ENCODE measurements at places on chromosomes 7 and 10.

DNA sequence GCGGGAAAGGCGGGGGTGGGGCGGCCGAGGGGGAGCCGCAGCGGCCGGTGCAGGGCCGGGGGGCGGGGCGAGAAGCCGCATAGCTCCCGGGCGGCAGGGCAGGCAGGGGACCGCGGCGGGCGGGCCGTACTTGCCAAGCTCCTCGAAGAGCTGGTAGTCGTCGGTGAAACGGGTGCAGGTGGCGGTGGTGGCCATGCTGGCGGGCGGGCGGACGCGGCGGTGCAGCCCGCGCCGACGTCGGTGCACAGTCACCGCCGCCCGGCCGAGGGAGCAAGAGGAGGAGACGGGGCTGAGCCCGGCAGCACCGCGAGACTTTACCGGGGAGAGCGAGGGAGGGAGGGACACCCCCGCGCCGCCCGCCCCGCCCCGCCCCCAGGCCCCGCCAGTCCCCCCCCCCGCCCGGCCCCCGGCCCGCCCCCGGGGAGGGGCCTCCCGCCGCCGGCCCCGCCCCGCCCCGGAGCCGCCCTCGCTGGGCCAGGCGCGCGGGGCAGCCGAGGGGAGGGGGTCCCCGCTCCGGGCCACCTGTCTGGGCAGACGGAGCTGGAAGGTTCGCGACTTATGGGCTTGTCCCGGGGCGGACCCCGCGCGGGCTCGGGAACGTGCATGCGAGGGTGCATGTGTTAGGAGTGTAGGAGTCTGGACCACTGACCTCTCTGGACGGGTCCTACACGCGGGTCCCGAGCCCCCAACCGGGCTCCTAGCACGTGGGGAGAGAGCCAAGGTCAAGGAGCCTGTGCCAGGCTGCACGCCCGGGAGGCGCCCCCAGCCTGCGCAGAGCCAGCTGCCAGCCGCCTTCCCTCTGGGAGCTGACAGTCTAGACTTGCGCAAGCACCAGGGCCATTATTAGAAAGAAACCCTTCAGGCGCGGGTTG is at the start of gene CAMK2G:
Gene CAMK2G, minus strand, starts transcription at position 289 of the 872 bp plus-strand sequence. Its CDS starts 94 bp downstream, at position 195.
- peak; percentile 27 for DNase-seq

- no peak for DNase-seq
Measured at GRCh38 chr10:42744134-42744701, 38.4 kb upstream of the BMS1 start.

DNA sequence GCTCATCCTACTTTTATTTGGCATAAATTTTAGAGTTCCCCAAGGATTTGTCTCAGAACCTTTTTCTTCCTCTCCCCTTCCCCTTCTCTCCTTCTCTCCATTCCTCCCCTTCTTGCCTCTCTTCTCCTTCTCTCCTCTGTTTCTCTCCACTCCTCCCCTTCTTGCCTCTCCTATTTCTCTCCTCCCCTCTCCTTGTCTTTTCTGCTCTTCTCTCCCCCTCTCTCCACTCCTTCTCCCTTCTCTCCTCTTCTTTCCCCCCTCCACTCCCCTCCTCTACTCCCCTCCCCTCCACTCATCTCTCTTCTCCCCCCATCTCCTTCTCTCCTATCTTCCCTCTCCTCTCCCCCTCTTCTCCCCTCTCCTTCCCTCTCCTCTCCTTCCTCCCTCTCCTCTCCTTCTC is 142.7 kb downstream of the CCDC71L start:
- no peak for DNase-seq

GRCh38 chr10:119575506-119575905 is 21.3 kb downstream of the TIAL1 start:
- DNase-seq = no peak

DNA sequence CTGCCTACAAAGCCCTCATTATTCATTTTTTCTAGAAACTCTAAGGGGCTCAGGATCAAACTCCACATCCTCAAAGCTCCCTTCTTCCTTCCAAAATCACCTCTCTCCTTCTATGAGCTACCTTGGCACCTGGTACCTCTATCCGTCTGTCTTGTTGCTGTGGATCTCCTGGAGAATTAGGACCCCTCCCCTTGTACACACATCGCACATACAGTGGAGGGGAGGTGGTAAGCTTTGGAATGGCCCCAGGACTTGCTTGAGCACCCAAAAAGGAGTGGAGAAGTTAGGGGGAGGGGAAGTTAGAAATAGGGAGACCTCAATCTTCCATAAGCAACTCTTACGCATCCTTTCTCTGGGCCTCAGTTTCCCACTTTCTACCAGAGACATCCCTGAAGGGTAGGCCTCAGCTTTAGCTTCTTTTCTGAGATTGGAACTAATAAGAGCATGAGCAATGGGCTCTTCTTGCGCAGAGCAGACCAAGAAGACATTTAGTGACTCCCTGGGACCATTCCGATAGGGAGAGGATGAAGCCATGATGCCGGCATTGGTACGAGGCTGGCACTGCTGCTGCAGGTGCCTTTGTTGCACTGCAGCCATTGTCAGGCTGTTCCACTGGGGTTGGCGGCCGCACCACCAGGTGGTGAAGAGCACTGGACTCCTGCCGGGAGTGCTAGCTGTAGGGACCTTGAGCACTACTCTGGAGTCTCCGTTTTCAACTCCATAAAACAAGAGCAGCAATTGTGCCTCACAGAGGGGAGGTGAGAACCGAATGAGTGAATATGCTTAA is 4.5 kb downstream of the CYP26C1 start:
- DNase-seq = no peak

- DNase-seq = no peak
Measured at GRCh38 chr7:20438248-20438647, 107.5 kb downstream of the ITGB8 start.

GRCh38 chr10:48466611-48467240 is 138.1 kb downstream of the ARHGAP22 start:
- no peak for DNase-seq

- no peak for DNase-seq
Measured at GRCh38 chr10:104284846-104285245, 15.9 kb downstream of the GSTO2 start.

- no peak for DNase-seq
Measured at GRCh38 chr7:116711790-116712189, 39.8 kb downstream of the MET start.

GRCh38 chr7:43649755-43650274 is 66.9 kb downstream of the STK17A start:
- DNase-seq = no peak

GRCh38 chr10:33743429-33743857 is 409.0 kb upstream of the NRP1 start:
- DNase-seq = no peak

DNA sequence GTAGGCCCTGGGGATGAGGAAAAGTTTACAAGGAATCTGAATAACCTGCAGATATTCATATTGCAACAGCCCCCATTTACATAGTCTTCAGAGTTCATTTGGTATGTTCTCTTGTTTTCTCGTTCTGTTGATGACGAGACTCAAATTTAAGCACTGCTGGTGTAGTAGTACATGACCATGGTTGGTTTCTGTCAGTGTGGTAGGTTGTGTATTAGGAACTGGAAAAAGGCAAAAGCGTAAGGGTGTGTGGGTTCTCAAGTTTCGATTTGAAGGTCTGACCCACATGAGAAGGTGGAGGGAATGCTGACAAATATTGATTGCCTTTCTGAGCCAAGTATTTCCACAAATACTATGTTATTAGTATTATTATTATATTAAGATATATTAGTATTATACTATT is 151.7 kb downstream of the AUTS2 start:
- no peak for DNase-seq

DNA sequence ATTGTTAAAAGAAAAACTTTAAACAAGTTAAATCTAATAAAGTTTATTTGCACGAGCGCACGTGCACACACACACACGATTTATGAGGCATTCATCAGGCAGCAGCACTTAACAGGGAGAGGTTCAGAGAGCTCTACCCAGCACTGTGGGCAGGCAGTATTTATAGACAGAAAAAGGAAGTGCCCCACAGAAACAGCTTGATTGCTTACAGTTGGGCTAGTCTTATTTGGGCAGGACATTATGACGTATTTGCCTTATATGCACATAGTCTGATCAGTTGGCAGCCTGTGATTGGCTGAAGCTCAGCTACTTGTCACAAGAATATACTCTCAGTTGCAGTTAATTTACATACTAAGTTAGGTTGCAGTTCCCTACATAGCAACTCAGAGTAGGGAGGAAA is 1.2 kb upstream of the SDHAF3 start:
- DNase-seq = no peak

DNA sequence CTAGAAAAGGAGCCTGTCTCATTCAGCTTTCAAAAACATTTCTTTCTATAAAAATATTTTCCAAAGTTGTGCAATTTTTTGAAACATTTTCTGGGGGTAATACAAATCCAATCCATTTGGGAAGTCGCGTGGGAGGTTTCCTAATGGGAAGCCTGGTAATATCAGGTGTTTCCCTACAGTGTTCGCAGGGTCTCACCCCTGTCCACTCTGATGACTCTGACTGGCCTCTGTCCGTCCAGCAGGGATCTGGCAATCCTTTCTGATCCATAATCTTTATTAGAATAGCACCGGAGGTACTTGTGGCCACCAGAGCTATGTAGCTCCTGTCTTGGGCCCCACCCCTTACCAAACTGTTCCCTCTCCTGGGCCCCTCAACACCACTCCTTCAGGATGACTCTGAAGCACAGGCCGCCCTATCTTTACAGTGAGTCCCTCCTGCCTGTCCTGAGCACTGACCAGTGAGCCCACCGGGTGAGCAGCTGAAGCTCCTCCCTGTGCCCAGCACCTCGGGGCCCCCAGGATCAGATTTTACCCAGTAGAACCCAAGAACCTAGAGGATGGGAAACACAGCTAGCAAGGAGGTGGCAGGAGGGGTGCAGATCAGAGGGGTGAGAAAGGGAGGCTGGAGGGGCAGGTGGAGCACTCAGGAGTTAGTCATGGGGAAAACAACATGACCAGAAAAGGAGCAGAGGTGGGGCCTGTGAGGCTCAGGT is 84.8 kb downstream of the PTPRE start:
- DNase-seq = no peak

DNA sequence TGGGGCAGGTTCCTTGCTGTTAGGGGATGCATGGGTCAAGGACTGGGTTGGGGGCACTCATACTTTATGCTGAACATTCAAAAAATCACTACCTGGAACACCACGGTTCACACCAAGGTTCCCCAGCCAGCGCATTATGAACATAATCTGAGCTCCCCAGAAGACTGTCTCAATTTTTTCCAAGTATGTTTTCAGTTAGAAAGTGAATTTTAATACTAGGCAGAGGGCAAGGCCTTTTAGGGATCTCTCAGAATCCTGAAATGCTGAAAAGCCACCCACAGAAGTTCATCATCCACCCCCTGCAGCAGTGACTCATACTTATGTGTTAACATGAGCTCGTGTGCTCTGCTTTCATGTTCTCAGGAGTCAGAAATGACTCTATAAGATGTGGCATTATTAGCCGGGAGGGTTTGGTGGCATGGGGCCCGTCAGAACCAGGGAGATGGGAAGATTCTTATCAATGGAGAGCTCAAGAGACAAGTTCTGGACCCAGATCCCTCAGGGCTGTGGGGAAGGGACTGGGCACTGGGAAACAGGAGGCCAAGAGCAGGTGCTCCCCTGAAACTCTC is 185.2 kb upstream of the ITGB1 start:
- DNase-seq = no peak

DNA sequence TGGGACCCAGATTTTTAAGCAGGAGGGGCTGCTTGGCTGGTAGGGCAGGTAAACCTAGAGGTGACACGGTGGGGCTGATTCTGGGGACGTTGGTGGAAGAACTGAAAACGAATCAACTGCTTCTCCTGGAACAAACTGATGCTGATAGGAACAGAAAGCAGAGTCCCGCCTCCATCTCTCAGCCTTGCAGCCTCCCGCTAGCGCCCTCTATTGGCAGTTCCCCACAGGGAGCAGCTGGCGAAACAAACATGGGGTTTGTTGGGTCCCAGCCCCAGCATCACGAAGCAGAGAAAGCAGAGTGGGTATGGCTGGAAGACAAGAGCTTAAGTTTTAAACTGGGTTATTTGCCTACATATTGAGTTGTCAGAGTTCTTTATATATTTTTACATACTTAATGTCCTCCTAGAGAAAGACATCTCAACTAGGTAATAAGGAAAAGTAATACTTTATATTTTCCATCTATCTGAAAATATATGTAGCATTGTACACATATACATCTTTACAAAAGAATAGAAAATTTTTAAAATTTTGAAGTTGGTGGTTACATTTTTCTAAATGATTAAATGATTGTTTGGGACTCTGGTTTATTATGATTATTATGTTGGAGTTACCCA is 42.3 kb upstream of the FOXI2 start:
- peak; percentile 87 for DNase-seq

Measured in iPS DF 6.9 (cell line).